ENCODE measurements at places on chromosomes 5 and 9.

- DNase-seq = no peak
Observed at GRCh38 chr9:69474821-69475220, 149.8 kb downstream of the ENTREP1 start.

DNA sequence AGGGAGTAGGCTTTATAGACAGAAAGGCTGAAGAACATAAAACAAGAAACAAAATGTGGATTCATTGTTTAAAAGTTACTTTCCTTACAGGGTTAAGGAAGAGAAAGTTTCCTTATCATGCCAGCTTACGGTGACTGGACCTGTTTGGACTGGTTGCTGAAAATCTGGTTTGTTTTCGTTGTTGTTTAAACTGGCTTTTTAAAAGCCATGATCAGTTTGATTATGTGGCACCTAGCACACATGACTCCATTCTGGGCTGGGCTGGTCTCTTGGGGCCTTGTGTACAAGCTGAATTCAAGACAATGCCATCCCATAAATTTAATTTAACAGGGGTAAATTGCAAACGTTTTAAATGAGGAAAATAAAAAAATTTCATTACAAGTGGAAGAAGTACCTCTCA, 18.4 kb upstream of the ZNF474 start:
- DNase-seq = no peak

DNA sequence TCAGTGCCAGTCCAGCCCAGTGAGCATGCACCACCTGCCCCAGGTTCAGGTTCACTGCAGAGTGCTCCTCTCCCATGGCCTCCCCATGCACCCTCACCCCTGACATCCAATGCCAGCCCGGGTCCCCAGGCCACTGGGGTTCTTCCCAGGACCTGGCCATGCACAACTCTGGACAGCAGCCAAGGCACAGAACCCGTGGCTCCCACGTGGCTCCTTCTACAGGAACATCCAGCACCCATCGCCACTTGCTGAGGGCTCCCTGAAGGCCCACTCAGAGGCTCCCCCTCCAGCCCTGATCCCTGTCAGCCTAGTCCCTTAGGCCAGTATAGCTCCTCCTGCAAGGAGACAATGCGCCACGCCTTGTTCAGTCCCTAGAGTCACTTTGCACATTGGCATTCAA, 110.8 kb downstream of the IRX2 start:
- DNase-seq = no peak

DNA sequence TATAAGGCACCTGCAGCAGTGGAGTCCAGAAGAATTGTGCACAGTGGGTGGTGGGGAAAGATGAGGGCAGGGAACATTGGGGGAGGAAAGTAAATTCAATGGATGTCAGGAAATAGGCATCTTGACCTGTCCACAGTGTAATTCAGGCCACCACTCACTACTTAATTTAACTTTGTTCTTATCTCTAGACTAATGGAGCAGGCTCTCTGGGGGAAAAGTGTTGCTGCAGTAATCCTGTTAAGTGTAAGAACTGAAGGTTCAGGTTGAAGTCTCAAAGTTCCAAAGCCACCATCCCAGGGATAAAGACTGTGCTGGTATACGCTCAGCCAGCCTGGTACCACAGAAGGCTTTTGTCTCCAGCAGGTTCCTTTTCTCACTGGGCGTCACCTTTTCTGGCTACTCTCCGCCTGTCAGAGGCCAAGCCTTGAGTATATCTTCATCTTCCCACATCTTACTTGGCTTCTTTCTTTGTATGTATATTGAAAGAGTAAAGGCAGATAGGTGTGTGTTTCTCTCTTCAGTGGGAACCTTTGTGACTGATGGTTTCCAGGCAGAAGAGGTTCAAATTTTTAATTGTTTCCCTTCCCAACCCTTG, 150.9 kb upstream of the DMRT1 start:
- no peak for DNase-seq

DNA sequence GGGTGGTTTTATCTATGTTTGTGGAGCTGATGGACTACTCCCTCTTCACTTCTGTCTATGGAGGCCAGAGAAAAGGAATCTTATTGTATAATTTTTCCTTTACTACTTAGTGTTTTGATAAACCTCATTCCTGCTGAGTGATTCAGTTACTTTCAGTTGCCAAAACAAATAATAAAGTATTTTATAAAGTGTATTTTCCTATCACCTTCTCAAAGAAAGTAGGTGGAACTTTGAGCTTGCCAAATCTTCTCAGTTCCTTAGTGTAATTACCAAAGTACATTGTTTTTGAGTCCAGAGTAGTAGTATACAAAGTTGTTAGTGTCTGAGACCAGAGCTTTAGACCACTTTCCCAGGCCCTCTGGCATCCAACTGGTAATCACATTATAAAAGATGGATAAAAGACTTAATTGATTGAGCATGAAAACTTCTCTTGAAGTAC, 13.5 kb downstream of the RABGAP1 start:
- DNase-seq = no peak

GRCh38 chr5:32916648-32917047, 205.5 kb downstream of the NPR3 start:
- no peak for DNase-seq

DNA sequence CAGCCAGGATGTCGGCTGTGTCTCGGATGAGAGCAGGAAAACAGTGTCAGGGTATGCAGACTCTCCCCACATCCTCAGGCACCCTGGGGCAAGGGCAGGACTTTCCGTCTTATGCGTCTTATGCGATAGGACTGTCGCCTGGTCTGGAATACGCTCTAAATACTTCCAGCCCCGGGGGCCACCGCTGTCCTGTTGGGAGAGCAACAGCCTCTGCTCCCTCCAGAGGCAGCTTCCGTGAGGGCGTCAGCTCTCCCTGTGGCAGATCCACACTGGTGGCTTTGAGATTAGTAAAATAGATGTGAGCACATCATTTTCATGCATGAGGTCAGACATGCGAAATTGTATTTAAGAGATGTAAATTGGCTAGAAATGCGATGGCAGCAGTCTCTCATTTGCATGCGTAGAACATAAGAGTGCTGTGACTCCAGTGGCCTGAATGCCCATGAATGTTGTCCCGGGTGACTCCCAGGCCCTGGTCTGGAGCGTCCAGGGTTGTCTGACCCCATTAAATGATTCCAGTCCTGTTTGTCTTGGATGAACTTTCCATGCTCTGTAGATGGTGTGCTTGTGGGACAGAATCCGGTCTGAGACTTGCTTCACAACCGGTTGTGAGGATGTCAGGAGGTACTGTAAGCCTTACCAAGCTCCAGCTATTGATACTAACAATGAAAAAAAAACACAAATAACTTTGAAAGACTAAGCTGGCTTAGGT, 228.2 kb downstream of the SYK start:
- no peak for DNase-seq

DNA sequence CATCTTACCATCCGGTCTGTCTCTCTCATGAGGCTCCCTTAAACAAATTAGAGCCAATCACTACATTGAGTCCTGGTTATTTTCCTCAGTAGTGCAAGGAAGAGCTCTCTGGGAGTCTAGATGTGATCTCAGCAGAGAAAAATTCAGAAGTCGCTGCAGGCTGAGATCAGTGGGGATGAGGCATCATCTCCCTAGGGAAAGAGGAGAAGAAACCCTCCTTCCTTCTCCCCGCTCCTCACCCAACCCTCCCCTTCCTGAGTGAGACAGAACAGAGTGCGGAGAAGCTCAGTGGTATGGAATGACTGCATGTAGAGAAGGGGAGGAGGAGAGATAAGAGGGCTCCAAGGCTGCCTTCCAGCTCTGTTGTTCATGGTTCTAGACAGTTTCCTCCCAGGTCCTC, 80.5 kb downstream of the PAPPA start:
- no peak for DNase-seq

- no peak for DNase-seq
Observed at GRCh38 chr5:95845391-95845790, 22.9 kb upstream of the GLRX start.

DNA sequence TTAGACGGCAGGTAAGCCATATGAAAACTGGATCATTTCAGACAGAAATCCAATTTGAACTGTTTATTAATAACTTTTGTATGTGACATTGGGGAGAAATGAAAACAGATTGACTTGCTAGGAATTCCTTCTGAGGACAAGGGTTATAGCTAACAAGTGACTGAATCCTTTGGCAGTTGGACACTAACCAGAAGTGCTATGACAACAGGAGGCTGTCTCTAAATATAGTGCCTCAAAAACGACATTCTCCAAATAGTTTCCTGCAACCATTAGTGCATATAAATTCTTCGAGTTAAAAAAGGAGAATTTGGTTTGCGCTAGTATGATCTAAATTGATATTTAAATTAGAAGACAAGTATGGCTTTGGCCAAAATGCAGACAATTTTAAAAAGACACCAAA, 338.6 kb downstream of the PTPRD start:
- DNase-seq = no peak

- no peak for DNase-seq
Observed at GRCh38 chr5:96285823-96286222, 147.2 kb downstream of the PCSK1 start.

DNA sequence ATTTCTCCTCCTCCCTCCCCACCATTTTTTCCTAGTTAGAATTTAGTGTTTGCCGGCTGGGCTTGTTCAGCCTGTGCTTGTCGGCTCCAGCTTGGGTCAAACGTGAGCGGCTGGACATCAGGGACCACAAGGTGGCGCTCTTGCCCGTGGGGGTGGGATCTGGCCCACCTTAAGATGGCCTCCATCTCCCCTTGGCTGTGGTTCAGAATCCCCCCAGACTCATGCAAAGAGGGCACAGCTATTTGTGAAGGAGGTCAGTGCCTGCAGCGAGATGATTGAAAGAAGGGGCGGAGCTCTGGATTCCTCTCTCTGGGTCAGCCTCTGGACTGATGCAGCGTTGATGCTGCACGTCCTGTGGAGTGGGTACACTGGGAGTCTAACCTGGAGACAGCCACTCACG, 283.3 kb upstream of the TUT7 start:
- DNase-seq = peak; percentile 16

DNA sequence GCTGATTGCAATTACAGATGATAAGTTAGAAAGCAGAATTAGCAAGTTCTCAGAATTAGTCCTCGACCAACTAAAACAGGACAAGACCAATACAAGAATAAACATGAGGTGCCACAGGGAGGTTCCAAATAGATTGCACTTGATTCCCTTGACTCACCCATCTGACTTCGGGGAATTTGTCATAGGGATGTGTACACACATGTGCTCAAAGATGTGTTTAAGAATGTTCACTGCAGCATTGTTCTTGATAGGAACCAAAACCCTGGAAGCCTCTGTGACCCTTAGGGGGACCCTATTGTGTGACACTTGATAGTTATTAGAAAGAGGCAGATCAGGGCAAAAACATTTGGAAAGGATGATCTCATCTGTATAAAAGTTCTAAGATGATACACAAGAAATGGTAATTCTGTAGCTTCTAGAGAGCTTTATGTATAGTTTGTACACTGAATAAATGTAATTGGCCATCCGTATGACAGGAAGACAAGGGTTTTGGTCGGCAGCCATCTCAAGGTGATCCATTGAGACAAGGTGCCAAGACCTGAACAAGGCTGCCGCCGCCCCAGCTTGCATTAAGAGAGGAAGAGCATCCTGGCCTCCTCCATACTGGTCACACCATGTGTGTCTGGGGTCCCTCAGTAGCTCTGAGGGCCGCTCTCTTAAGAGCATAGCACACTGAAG, 48.2 kb upstream of the GARNL3 start:
- no peak for DNase-seq

DNA sequence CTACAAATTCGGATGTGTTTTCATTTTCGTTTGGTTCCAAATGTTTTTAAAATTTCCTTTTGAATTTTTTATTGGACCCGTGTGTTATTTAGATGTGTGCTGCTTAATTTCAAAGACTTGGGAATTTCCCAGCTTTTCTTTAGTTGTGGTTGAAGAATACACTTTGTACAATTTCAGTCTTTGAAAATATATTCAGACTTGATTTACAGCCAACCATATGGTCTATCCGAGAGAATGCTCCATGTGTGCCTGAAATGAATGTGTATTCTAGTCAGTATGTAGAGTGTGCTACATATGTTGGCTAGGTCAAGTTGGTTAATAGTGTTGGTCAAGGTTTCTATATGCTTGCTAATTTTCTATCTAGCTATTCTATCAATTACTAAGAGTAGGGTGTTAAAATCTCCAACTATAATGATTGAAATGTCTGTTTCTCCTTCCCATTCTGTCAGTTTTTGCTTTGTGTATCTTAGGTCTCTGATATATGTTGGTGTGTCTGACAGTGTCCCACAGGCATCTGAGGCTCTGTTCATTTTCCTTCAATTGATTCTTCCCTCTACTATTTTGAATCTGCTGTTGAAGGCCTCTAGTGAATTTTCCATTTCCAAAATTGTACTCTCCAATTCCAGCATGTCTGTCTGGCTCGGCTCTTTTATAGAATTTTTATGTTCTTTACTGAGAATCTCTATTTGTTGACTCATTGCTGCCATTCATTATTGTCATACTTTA, 36.2 kb downstream of the RNF130 start:
- no peak for DNase-seq

DNA sequence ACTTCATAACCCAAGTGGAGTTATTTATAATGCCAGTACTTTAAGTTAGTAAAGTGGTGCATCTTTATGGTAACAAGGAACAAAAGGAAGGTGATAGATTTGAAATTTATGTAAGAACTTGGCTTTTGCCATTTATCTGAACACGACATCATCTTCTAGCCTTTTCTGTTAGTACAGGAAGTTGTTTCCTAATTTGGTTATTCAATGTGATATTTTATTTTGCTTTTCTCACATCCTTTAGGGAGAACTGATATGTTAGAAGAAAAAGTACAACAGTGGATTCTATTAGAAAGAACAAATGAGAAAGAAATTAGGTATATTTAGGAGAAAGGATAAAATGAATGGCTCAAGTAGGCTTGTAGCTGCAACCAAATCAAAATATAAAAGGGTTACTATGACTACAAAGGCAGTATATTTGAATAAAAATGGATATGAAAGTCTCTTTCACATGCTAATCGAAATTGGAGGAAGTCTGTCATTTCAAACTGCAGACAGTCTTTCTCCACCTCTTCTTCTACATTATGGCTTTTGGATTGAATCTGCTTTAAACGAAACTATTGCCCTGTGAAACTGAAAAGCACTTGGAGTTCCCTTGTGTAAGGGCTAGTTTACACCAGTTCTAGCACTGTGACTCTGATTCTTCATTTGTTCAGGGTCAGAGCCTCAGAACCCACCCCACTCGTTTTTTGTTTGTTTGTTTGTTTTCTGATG, 18.5 kb upstream of the SLC24A2 start:
- DNase-seq = no peak

Data from erythroblast (primary cell).